ENCODE measurements at places on chromosomes 4 and X.

- DNase-seq: no peak
Observed at GRCh38 chrX:15059474-15059873, 186.3 kb downstream of the MOSPD2 start.

DNA sequence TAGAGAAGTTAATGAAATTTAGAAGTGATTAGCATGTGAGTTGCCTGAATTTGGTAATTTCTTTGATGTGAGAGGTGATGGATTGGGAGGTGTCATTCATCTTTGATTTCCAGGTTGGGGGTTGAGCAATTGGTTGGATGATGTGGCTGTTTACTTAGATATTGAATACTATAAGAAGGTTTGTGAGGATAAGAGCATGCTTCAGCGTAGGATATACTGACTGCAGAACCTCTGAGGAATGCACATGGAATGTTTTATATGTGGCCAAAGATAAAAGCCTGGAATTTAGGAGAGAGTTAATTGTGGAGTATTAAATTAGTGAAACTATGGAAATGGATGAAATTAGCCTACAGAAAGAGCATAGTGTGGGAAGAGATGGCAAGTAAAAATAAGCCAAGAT is 165.4 kb upstream of the MAD2L1 start:
- DNase-seq: no peak

DNA sequence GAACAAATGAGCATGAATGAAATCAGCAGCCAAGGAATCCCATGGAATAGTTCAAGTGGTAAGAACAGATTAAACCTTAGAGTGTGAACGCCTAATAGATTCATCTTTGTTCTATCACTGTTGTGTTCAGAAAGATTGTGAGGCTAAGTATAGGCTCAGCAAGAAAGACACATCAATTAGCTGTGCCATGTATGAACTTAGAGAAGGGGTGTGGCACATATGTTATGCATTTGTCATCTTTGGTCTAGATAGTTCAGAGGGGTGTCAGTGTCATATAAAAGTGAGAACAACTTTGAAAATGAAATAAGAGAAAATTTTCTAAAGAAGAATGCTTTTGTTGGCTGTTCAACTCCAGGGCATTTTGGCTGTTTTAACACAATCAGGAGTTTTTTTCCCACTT is 9.4 kb downstream of the DAPP1 start:
- no peak for DNase-seq

GRCh38 chr4:85268961-85269360 is 206.0 kb upstream of the ARHGAP24 start:
- no peak for DNase-seq

DNA sequence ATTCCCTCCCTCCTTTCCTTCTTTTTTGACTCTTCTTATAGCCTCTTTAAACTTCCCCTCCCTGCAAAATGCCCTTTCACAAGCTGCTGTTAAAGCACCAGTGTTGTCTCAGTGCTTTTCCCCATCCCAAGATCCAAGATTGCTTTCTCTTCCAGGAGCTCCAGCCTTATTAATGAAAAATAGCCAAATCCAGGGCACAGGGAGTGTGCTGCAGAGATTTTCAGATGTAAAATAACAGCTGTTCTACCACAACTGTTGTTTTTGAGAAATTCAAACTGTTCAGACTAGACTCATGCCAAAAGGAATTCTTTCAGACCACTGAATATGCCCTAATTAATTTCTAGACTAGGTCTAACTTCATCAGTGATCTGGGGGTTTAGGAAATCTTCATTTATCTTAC is 47.0 kb upstream of the GPC3 start:
- DNase-seq: no peak

GRCh38 chr4:34193451-34194154 is 2050.7 kb downstream of the ARAP2 start:
- no peak for DNase-seq

DNA sequence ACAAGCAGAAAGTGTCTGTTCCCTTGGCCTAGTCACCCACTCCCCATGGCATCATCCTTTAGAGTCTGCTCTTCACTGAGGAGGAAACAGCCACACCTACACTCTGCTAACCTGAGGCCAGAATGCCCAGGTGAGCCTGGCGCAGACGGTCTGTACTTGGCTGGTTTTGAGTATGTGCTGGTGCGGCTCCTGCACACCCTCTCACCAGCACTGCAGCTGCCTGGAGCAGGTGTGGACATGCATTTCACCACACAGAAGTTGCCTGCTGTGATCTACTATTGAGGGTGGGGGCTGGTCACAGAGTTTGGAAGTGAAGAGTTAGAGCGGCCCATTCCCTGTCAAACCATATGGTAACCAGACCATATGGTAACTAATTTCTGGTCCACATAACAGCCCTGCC is 39.5 kb downstream of the KANTR start:
- no peak for DNase-seq

- no peak for DNase-seq
Observed at GRCh38 chr4:120855307-120856001, 67.1 kb downstream of the PRDM5 start.

- no peak for DNase-seq
Observed at GRCh38 chrX:3134316-3134945, 93.2 kb downstream of the ARSF start.

DNA sequence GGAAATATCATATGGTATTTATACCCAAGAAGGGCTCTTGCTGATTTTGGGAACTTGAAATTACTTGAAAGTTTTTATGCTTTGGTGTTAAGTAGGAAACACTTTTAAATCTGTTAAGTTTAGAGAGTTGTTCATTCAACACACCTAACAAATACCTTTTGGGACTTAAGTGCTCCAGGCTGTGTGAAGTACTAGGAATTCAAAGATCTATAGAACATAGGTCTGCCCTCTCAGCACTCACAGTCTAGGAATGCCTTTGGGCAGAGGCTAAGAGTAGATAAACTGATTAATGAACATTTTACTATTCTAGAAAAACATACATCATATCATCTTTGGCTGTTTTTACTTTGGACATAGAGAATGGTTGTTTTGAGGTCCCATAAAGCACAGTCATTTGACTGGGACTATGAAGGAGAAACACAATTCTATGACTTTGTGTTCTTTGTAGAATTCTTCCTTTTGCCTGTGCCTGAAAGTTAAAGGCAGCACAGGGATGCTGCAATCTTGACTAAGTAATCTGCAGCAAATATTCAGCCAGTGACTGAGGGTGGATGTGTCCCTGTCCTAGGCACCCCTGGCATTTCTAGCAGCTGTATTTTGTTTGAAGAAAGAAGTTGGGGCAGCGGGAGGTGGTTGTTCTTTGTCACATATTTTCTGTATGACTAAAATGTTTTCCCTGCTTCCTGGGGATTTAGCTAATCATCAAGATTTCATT is 8.3 kb downstream of the BMP3 start:
- DNase-seq: no peak

DNA sequence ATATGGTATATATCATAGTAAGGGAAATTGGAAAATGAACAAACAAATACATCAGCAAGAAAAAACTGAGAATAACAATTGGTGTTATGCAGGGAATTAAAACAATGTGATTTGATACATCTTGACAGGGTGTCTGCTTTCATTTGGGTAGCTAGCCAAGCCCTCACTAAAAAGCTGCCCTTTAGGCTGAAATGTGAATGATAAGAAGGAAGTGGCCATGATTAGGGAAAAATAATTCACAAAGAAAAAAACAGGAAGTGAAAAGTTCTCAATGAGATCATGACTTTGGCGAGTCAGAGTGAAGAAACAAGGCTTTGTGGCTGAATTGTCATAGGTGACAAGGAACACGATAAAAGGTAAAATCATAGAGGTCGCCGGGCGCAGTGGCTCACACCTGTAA is 675.8 kb upstream of the SLIT2 start:
- no peak for DNase-seq

GRCh38 chr4:152485726-152486276 is 50.1 kb downstream of the FBXW7 start:
- no peak for DNase-seq

DNA sequence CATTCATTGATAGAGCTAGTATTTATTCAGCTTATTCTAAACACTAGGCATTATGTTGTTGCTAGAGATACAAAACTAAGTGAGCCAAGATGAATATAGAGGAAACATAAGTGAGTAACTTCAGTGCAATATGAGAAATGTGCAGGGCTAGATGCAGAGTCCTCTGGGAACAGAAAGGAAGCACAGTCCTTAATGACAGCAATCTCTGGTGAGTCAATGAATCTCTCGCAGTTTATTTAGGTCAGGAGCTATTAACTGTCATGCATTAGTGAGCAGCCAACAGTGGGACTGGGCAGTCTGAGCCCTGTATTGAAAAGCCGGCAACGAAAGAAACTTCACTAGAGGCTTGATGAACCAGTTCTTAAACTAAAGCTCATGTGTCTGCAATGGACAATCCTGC is 598.1 kb upstream of the MAGEB2 start:
- no peak for DNase-seq

- DNase-seq: no peak
Observed at GRCh38 chrX:291411-291901, 10.3 kb downstream of the PLCXD1 start.

DNA sequence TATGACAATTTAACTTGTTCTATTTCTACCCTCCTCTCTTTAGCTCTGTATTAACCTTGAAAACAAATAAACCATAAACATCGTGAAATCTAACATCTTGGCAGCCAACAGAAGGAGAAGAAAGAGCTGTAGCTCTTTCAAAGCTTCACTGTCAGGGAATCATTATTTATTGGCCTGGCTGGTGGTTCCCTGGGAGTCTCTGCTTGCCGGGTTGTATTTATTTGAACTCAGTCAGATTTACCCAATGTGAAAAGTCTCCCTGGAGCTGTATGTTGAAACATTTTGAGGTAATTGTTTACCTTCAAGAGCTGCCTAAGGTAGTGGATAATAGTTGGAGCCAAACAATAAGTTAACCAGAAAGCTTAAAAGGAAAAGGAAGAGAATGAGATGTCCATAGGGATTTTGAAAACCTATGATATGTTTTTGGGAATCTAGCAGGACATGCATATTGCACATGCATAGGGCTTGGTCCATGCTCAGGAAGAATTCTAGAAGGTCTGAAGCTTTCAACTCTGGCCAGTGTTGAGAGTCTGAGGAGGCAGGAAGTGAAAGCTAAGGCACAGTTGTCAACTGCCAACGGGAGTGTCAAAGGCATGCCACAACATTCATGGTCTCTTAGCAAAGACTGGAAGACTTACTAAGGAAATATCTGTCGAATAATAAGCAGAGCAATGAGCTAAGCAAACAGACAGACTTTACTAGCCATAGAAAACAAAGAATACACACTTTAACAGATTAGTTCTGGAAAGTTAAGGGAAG is 621.6 kb downstream of the PCDH7 start:
- no peak for DNase-seq

DNA sequence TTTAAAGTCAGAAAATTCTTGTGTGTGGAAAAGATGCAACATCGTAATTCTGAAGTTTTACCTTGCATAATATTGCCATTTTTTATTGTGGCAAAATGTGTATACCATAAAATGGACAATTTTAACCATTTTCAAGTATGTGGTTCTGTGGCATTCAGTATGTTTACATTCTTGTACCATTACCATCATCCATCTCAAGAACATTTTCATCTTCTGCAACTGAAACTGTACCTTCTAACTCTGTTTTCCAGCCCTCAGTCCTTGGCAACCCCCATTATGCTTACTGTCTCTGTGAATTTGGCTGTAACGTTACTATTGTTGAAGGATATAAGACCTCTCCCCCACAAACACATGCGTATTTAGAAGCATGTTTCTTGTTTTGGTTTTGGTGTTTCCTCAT is 123.2 kb downstream of the BMPR1B start:
- DNase-seq: no peak

- no peak for DNase-seq
Observed at GRCh38 chrX:115571712-115572111, 10.7 kb downstream of the PLS3 start.

DNA sequence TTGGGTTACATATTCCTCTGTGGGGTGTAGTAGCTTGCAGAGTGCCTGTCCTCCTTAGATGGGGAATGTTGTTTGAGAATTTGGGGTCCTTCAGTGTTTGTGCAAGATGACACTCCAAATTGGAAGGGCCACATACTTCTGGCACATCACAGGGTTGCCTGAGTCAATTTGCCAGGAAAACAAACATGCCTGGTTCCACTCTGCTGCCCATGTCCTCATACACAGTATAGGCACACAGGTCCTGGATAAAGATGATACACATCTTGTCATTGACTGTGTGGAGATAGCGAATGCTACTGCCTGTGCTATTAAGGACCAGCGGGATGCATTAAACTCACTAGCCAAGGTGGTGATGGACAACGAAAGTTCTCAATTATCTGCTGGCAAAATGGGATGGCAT is 11.2 kb upstream of the LAP3 start:
- no peak for DNase-seq

- DNase-seq: no peak
Observed at GRCh38 chr4:138090150-138090917, 151.8 kb downstream of the SLC7A11 start.

DNA sequence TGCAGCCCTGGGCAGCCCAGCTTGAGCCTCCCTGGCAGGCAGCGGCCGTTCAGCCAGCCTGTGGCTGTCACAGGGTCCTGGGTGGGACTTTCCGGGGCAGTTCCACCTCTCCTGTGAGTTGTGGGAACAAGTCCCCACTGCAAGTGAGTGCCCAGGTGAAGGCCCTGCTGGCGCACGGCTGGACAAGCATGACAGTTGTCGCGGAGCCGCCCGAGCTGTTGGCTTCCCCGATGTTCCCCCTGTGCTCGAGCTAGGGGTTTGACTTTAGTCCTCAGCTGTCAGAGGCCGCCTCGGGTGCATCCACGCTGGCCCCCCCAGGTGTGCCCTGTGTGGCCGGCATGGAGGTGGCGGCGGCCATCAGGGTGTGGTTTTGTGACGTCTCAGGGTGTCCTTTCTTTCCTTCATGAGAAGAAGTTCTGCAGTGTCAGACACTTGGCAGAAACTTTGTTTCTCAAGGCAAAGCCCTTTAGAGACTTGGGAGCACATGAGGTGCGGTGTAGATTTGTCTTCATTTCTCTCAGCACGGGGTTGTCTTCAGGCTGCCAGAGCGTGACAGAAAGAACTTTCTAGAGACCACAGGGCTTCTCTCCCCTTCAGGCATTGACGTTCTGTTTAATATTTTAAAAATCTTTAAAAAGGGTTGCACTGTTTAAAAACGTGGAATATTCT is 69.4 kb upstream of the HGFAC start:
- no peak for DNase-seq

DNA sequence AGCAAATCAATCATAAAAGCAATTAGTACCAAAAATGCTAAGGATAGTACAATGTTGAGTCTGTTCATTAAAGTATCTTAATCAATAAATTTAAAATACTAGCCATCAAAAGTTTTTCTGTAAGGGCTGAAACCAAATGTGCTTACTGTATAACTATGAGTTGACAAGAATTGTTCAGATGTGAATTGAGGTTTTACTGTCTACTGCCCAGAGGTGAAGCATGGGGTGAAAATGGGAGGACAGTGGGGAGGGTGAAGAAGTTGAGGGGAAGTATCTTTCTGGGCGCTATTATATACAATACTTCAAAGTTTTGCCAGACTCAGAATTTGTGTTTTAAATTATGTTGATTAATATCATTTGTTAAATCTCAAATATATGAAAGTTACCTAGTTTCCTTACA is 4.1 kb upstream of the PPBP start:
- DNase-seq: no peak

Data from ascending aorta (tissue), 2 donors.